ENCODE measurements at places on chromosomes 12 and 14.

DNA sequence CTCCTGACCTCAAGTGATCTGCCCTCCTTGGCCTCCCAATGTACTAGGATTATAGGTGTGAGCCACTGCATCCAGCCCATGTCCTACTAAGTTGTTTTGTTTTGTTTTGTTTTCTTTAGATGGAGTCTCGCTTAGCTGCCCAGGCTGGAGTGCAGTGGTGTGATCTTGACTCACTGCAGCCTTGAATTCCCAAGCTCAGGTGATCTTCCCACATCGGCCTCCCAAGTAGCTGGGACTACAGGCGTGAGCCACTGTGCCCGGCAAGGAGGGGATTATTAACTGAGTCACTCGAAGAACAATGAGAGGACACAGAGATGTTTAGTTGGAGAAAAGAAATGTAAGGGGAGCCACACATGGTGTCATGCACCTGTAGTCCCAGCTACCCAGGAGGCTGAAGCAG lies 18.0 kb upstream of the ERBB3 start:
- DNase-seq, result no peak

- no peak for DNase-seq
Observed at GRCh38 chr12:53952335-53952694, 2.4 kb upstream of the HOXC12 start.

DNA sequence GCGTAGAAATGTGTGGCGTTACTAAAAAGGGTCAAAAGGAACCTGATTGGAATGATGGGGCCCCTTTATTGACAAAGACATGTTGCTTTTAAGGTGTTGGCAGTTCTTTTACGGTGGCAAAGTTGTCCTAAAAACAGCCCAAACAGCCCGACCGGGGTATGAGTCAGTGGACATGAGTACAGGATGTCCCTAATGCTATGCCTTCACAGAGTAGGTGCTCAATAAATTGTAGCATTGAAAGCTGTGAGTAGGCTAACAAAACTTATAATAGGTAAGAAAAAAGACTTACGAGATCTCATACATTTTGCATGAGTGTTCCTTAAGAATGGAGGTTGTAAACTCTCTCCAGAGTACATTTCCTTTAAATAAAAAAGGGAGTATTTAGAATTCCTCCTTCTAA lies 2.6 kb downstream of the ELK3 start:
- no peak for DNase-seq

GRCh38 chr14:94769391-94770250 lies at the start of gene GSC:
GSC (minus strand) TSS chr14:94770113; CDS start chr14:94770015, 98 bp downstream.
- no peak for DNase-seq

DNA sequence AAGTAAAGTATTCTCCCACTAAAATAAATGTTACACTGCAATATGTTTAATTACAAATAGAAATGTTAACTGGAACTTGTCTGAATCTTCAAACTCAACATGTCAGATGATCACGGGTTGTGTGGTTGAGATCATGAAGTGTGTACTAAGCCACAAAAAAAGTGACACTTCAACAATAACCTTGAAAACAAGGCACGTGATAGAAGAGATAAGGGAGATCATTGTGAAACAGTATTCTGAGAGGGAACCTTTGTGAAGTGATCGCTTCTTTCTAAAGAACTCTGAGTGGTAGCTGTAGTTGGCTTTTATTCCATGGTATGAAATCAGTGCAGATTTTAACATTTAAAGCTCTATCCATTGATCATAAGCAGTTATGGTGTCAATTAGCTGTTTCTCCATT lies 60.0 kb downstream of the LIN52 start:
- DNase-seq, result no peak
